T-helper 2 cell treated with Interferon-gamma antibody and Interleukin-4, amounts not matched to agents 100 ng/mL and 5 ng/mL, for 36 hours (primary cell): ENCODE measurements at places on chromosomes 11 and 22. TPM values are rescaled to one million over a fixed set of nuclear protein-coding genes. Genes with fewer than 3 reads are reported as not detected.

Gene NRXN2
- 0.05 and 0.09 TPM in 2 replicates for total RNA-seq

Gene GGTLC2
- total RNA-seq, result not detected in 2 replicates

Gene SEPTIN5
- total RNA-seq, result 0.45 TPM in 1 of 2 replicates, not detected in the other

Gene NUDT8
- total RNA-seq, result 9.8 and 11.5 TPM in 2 replicates

Gene KDM4E
- not detected in 2 replicates for total RNA-seq
